ENCODE measurements at places on chromosomes 2 and 18. TPM values are rescaled to one million over a fixed set of nuclear protein-coding genes. Genes with fewer than 3 reads are reported as not detected.
A peak's percentile ranks its signal among the peaks of the same experiment; 100 is the strongest.

The TFCP2L1 gene
- 0.03 TPM for total RNA-seq

The KCNJ3 gene
- not detected for total RNA-seq

The SIX2 gene
- 5.2 TPM for total RNA-seq

The PER2 gene
- total RNA-seq, result 0.72 TPM

The ACVR2A gene
- 4.1 TPM for total RNA-seq

The NOP58 gene
- total RNA-seq, result 143 TPM

The GKN2 gene
- total RNA-seq, result not detected

DNA sequence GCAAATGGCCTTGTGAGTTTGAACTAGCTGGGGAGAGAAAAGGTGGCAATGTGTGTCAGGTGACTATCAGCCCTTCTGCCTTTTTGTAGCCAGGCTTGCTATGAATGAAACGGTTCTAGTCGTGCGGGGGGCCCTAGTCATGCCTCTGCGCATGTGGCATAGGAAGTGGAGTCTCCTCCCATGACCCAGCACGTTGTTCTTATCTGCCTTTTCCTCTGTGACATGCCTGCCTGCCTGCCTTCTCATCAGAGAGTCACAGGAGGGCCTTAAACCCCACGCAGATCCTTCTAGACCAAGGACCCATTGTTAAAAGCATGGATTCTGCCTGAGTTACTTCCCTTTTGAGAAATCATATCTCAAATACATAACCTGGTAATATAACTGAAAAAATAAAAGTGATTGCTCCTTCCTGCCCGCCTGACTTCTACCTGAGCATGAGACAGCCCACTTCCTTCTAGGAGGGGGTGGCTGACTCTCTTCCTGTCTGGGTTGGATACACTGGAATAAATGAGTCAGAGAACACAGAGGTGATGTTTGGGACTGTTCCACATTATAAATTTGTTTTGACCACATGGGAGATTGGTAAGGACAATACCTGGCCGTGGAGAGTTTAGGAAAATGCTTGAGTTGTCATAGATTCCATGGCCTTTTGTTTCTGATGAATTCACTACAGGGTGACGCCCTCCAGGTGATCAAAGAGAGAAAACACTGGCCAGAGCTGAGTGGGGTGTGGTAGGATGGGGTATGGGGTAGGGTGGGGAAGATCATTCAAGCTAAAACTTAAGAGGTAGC, 49.8 kb downstream of the FBLN7 start:
- DNase-seq, result no peak

GRCh38 chr2:16798472-16798871, 132.8 kb upstream of the CYRIA start:
- DNase-seq, result no peak

GRCh38 chr2:217077831-217078407, 218.1 kb upstream of the TNP1 start:
- peak; percentile 25 for DNase-seq

GRCh38 chr2:127451981-127452380, 33.8 kb downstream of the PROC start:
- DNase-seq, result no peak

DNA sequence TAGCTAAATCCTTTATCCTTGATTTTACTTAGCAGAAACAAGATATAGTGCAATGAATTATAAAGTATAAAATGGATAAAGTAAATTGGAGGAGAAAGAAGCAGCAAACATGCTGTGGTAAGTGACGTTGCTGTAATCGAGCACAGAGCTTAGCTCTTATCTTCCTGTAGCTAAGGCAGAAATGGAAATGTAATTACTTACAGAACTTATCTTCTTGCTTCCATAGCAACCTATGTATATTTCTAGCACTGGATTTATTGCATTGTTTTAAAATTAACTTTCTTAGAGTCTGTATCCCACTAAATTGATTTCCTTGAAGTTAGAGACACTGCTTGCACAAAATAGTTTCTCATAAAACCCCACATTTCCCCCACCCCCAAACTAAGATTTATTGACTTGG, 130.6 kb upstream of the MC4R start:
- no peak for DNase-seq

- DNase-seq, result no peak
Measured at GRCh38 chr2:104790100-104790811, 63.7 kb upstream of the POU3F3 start.

DNA sequence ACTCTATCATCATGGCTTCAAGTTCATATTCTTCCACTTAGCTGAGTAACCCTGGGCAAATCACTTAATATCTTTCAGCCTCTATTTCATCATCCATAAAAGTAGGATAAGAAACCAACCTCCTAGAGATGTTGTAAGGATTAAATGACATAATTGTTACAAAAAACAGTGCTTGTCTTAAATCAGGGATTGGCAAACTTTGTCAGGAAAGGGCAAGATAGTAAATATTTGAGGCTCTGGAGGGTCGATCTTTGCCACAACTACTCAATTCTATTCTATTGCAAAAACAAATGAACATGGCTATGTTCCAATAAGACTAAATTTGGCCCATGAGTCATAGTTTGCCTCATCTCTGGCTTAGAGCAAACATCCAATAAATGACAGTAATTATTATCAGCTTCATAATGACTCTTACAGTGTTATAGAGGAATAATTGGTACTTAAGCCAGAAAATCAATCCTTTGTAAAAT, 184.7 kb downstream of the SATB2 start:
- DNase-seq, result no peak

GRCh38 chr2:181517685-181518301, 60.6 kb downstream of the ITGA4 start:
- DNase-seq, result no peak

DNA sequence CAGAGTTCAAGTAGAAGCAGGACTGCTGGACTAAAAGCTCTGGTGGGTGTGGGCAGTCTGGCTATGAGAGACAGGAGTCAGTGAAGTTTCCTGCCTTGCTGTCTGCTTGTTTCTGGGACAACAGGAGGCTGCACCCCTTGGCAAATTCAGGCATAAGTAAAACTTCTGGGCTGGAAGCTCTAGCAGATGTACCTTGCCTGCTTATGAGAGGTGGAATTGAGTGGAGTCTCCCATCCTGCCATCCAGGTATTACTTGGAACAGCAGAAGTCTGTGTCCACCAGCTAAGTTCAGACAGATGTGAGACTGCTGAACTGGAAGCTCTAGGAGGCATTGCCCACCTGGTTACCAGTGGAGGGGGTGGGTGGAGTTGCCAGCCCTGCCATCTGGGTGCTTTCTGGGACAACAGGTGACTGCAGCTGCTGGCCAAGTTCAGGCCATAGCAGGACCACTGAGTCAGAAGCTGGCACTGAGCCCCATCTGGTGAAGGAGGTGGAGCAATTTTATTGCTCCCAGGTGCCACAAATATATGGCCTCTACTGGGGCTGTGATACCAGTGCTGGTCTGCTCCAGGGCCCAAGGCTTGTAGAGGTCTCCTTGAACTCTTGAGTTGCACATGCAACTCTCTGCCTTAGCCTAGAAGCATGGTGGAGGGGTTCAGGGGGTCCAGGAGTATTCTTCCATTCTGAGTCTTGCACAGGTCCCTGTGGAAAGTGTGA, 199.4 kb upstream of the FN1 start:
- no peak for DNase-seq

DNA sequence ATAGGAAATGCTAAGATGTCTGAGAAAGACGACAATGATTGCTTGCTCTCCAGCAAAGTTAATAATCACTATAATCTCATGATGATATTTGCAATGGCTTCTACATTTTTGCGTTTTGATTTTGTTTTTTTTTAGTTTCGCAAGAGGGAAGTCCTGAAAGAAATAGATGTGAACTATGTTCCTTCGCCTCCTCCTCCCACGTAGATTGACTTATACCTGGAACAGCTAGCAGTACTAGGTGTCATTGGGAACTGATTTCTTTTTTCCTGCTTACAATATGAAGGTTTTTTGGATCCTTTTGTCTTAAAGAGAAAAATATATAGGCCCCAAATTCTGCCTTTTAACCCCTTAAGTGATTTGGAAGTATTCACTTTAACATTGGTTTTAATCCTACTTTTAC, 26.7 kb downstream of the ITPRID2 start:
- no peak for DNase-seq

- DNase-seq, result no peak
Measured at GRCh38 chr18:29226213-29226612, 1049.3 kb upstream of the CDH2 start.

DNA sequence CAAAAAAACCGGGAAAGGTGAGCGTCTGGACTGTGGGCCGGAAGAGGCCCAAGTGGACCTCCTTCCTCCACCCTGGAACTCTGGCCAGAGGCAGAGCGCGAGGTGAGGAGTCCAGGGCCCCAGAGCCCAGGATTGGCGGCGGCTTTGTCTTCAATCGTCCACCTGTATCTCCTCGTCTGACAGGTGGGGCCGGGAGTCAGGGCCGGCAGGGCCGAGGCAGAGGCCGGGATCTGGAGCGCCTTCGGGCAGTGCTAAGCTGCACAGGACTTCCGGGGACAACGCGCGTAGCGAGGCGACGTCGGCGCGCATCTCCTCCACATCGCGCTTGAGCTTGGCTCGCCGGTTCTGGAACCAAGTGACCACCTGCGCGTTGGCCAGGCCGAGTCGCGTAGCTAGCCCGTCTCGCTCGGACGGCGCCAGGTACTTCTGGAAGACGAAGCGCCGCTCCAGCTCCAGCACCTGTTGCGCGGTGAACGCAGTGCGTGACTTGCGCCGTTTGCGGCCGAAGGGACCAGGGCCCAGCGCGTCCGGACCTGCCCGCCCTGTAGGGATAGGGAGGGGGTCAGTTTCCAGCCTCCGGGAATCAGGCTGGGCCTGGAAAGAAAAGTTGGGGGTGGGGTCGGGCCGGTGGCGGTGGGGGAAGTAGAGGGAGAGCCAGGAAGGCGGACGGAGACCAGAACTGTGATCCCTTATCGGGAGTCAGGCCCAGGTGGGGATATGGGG, 1.5 kb downstream of the LBX2 start:
- no peak for DNase-seq

DNA sequence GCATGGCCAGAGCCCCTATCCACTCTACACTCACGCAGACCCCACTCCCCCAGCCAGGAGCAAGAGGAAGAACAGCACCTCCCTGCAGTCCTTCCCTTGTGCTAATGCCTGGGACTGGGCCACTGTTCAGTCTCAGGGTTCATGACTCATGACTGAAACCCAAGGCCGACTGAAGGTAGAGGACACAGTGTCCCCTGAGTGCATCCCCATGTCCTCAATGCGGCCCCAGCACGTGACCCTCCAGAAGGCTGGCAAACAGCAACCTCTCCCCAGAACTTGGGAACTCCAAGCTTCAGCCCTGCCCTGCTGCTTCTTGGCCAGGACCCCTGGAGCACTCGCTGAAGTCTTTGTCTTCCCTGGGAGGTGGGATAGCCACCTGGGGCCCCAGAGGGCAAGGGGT, 6.0 kb upstream of the ADRA2B start:
- no peak for DNase-seq

GRCh38 chr2:159617646-159618045, 1.3 kb upstream of the BAZ2B start:
- DNase-seq, result peak; percentile 13

GRCh38 chr2:120920454-120921148, 184.9 kb downstream of the GLI2 start:
- no peak for DNase-seq

DNA sequence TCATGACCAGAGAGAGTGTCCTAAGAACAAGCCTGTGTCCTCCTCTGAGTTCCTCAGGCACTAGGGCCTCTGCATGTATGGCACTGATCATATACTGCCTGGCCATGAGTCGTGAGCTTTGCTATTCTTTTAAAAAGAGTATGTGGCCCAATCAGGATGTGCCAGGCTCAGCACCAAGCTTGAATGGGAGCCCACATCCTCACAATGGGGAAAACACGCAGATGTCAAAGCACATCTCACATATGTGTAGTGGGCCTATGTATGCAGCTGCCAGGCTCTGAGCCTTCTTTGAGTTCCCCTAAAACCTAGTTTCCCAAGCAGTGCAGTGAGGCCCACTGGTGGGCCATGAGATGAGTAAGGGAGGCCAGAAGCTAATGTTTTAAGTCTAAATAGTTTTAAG, 69.9 kb upstream of the SLC1A4 start:
- DNase-seq, result no peak

DNA sequence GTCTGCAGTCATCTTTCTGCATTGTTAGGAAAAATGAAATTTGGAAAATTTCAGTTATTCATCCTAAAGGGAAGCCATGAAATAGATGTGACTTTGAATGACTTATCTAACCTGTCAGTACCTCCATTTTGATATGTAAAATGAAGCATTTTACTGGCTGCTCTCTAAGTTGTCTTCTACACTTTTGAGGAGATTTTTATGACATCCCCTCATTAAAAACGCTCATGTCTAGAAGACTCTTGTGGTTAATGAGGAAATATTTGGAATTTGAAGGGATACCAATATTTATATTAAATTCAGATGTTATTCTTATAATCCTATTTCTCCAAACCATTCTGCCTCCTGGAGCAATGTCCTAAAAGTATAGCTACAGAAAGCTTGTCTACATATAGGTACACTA, 73.8 kb upstream of the THUMPD2 start:
- DNase-seq, result no peak

DNA sequence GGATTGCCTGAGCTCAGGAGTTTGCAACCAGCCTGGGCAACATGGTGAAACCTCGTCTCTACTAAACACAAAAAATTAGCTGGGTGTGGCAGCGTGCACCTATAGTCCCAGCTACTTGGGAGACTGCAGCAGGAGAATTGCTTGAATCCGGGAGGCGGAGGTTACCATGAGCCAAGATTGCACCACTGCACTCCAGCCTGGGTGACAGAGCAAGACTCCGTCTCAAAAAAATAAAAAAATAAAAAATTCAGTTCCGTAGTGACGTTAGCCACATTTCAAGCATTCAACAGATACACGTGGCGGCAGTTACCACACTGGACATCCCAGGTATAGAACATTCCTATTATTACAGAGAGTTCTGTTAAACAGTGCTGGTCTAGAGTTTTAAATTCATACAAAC, 4.5 kb downstream of the KANSL3 start:
- DNase-seq, result no peak

DNA sequence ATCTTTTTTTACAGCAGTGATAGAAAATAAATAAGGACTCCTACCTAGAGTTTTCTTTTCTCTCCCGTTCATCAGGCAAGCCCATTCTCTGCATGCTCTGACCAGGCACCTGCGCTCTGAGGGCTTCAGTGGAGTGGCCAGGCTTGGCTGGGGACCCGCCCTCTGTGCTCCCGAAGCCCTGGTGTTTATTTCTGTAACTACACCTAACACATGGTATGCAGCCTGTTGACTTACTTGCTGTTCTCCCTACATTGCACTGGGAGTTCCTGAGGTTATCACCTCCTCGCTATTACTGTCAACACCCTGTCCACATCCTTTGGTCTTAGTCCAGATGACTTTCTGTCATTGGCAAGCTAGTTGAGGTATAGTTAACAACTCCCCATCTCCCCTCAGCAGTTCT, 317.7 kb downstream of the LPIN1 start:
- no peak for DNase-seq

DNA sequence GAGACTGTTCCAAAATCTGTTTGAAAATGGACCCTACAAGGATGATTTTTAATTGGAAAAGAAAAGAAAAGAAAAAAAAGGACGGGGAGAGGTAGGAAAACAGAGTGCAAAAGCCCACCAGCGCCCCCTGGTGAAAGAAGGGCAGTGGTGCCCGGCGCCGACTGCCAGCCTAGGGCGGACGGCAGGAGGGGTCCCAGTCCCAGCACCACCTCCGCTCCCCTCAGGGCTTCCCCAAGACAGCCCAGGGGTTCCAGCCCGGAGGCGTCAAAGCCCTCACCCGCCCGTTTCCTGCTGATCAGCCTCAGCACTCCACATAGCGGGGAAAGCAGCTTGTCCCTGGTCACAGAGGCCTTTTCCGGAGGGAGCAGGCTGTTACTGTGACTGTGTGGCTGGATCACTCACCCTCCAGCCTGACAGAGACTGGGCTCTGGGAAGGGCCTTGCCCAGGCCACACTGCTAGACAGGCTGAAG, 213.9 kb downstream of the TFCP2L1 start:
- DNase-seq, result peak; percentile 52

GRCh38 chr2:95016616-95017015, 8.9 kb upstream of the MAL start:
- DNase-seq, result no peak

Data from MG63 (cell line).